Kidney epithelial cell (primary cell): ENCODE measurements at places on chromosomes 5 and 9. TPM values are rescaled to one million over a fixed set of nuclear protein-coding genes. Genes with fewer than 3 reads are reported as not detected.

PSIP1 gene
- 25.9 and 32.0 TPM in 2 replicates for total RNA-seq

GRCh38 chr5:67992923-67993322, 222.6 kb upstream of the PIK3R1 start:
- DNase-seq, result no peak

BRIX1 gene
- total RNA-seq, result 30.9 and 40.1 TPM in 2 replicates

SLC6A7 gene
- not detected in 2 replicates for total RNA-seq

DRD1 gene
- 0.07 TPM in 1 of 2 replicates, not detected in the other for total RNA-seq

TBCA gene
- total RNA-seq, result 195 and 233 TPM in 2 replicates

TERT gene
- total RNA-seq, result 0.21 TPM in 1 of 2 replicates, not detected in the other

TMEM203 gene
- 39.2 and 40.3 TPM in 2 replicates for total RNA-seq

APC gene
- total RNA-seq, result 31.5 and 47.0 TPM in 2 replicates

GABRA6 gene
- not detected in 2 replicates for total RNA-seq

SMIM32 gene
- 0.08 TPM in 1 of 2 replicates, not detected in the other for total RNA-seq

- DNase-seq, result no peak
Observed at GRCh38 chr9:91880378-91880972, 69.6 kb downstream of the ROR2 start.

FABP6 gene
- total RNA-seq, result not detected in 2 replicates

MAMDC2 gene
- total RNA-seq, result 12.2 and 13.4 TPM in 2 replicates

DNA sequence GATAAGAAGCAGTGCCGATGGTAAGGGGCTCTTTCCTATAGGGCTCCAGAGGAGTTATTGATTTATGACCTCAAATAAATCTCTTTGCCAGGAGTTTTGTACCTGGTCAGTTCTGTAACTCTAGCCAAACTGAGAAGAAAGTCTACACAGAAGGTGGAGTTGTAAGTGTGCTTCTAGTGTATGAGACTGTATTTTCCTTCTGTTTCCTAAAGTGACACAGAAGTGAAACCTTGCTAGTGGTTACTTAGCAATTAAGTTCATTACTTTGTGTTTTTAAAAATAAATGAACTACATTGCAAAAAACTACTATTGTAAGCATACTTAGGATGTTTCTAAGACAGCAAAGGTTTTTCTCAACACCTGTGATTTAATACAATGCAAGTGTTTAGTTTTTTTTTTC, 48.7 kb upstream of the ACTBL2 start:
- no peak for DNase-seq

- DNase-seq, result no peak
Observed at GRCh38 chr5:100832252-100833230, 70.5 kb downstream of the ST8SIA4 start.

DNA sequence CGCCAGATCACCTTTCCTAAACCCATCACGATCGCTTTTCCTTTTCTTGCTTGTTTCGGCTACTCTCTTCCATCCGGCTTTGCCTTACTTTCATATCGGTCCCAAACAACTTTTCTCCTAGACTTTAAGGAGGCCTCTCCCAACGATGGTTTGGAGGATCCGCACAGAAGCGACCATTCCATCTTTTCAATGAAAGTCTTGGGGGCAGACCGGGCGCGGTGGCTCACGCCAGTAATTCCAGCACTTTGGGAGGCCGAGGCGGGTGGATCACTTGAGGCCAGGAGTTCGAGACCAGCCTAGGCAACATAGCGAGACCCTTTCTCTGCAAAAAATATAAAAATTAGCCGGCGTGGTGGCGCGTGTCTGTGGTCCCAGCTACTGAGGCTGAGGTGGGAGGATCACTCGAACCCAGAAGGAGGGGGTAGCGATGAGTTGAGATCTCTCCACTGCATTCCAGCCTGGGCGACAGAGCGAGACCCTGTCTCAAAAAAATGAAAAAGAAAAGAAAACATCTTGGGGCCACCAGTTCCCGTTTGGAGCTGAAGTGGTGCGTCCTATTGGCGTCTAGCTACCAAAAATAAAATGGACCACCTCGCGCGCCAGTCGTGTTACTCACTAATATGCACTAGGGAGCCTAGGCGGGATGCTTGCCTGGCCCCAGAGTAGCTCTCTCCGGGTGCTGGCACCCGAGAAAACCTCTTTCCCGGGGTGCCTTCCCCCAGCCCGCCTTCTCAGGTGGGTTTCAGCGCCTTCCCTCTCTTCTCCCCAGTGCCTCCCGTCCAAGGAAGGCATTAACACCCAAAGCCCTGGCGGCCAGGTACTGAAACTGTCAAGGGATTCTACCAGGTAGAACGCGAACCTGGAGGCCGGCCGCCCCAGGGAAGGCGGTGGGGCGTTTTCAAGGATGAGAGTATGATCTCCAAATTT, 800 bp upstream of the AP3B1 start:
- no peak for DNase-seq

DNA sequence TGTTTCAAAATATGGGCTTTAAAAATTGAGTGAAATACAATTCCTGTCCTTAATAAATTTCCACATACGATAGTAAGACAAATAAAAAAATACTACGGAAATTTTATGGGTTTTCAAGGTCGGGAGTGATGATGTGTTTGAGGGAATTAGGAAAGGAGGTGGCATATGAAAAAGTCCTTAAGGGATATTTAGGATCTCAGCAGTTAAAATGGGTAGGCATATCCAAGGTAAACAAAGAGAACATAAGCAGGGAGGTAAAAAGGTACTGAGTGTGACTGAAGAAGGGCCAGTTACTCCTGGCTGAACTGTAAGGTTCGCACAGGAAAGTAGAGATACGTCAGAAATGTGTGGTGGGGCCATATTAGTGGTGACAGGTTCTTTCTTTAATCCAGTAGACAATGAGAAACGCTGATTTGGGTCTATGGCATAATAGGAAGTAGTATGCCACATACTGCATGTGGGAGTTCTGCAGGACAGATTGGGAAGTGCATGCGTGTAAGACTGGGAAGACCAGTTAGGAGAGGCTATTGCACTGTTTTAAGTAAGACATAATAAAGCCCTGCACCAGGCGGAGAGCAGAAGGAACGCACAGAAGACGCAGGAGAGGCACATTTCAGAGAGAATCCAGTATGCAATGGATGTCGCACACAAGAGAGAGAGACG, 937 bp upstream of the HMGCR start:
- peak; percentile 52 for DNase-seq

PCDHGB5 gene
- 18.6 and 19.3 TPM in 2 replicates for total RNA-seq

ADGRV1 gene
- 2.7 and 3.5 TPM in 2 replicates for total RNA-seq

DNA sequence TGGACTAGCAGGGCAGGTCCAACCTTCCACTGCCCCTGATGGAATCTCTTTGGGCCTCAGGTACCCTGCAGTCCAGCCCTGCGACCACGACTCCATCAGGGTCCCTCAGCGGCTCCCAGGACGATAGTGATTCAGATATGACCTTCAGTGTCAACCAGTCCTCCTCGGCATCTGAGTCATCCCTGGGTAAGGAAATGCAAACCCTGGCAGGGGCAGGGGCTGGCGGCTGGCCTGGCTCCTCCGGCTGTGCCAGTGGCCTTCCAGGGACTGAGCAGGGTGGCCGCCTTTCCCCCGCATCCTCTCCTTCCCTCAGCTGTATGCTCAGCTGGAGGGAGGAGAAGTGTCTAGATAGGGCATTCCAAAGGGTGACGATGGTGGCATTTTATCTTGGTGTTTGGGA, 45.0 kb downstream of the NEURL1B start:
- DNase-seq, result no peak

DNA sequence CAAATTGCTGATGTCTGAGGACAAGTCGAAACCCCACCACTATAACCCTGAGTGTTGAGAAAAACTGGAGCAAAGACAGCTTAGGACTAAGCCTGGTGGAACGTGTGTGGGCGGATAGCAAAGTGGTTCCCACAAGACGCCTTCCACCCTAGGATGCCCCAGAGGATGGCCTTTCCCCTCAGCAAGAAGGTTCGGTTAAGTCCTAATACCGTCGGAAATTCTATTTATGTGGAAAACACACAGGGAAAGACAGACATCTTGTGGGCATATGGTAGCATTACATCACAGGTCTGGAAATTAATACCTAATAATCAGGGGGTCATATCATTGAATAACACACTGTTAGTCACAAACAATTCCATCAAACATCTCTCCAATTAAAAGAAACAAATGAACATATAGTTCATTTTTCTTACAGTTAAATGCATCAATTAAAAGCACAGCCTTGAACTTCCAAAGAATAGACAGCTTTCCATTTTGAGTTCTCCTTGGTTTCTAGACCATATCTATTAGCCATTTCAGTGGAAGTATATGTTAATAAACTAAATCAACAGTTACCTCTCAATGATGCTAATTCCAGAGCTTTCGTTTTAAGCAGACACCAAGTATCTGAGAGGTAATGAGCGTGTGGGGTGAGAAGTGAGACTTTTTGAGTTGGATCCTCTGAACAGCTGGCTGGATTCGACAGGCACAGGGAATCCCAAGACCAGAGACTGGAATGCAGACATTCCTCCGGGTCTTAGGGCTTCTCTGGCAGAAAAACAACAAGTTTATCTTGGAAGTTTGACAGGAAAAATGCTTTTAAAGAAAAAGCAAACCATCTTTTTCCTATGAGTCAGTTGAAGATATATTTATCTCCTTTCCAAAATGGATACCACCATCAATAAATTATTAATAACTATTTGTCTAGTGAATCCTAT, 2.9 kb upstream of the ICE1 start:
- DNase-seq, result no peak

DNA sequence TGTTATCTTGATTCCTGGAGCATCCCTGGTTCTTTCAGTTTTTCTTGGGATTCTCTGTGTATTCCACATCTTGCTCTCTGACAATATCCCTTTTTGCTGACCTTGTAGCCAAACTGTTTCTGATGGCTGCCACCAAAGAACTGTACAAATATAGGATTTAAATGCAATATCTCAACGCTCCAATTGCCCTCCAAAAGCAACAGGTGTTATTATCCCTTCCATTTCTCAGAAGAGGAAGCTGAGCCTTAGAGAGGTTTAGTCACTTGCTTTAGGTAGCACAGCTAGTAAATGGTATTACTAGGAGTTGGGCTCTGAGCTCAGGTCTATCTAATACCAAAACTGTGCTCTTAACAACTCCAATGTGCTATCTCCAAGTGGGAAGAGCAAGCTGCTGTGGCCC, 24.2 kb upstream of the HAND1 start:
- DNase-seq, result no peak

GRCh38 chr5:43674536-43674935, 71.6 kb downstream of the NNT start:
- no peak for DNase-seq

DNA sequence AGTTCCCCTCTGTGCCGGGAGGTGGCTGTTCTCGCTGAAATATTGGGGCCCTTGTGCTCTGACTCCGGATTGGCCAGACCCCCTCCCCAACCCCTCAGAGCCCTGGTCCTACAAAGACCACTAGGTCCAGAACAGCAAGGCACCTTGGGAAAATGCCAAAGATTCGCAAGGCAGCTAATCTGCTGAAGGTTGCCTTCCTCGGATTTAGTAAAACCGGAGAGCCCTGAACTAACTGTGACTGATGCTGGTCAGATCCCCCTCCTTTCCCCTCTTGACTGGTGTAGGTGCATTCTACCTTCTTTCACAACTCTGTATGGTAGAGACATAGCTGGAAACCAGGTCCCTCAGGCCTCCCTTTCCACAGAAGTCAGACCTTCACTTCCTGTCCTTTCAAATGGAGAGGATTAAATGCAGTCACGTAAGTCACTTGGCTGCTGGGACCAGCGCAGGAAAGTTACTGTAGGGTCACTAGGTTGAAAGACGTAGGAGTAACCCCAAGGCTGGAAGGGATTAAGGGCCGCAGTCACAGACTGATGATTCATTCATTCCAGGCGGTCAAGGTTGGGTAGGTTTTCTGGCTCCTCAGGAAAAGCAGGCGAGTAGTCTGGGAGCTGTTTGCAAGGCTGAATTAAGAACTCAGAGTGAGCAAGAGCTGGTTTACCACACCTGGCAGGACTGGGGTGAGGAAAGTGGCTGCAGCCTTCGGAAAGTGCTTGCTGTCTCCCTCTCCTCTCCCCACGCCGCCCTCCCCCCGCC, 5.3 kb downstream of the BARX1 start:
- DNase-seq, result no peak

GABRA1 gene
- not detected in 2 replicates for total RNA-seq

FGD3 gene
- total RNA-seq, result 0.41 and 0.46 TPM in 2 replicates

GRCh38 chr9:88322906-88323566, 65.2 kb upstream of the SPIN1 start:
- peak; percentile 37 for DNase-seq

DNA sequence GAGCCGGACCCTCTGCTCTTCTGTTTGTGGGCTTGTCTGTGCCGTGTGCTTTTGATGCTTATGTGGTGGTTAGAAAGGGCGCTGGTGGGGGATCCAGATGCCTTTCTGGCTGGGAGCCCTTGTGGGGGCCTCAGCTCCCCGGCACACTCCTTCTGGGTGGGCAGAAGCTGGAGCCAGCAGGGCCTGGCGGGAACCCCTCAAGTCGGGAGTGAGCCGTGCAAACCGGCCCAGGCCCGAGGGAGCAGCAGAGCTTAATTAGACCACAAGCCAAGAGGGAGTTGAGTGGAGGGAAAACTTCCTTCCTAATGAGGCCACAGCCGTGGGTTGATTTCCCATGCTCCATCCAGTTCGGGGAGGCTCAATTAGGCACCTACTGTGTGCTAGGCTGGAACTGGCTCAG, 76.0 kb upstream of the RNU6ATAC start:
- no peak for DNase-seq

THOC3 gene
- 41.6 and 44.2 TPM in 2 replicates for total RNA-seq
